Natural killer cell treated with Interleukin-12 subunit alpha and Interleukin-12 subunit beta and Interleukin-15 and Interleukin-18, amount 100 ng/mL, for 72 hours (primary cell): ENCODE measurements at places on chromosomes 7 and 10.

- no peak for DNase-seq
Measured at GRCh38 chr7:128166603-128167041, 74.5 kb upstream of the LEP start.

GRCh38 chr7:66952343-66953043 is 31.5 kb downstream of the TMEM248 start:
- DNase-seq = no peak

- no peak for DNase-seq
Measured at GRCh38 chr7:159195946-159196345, 51.3 kb upstream of the VIPR2 start.

DNA sequence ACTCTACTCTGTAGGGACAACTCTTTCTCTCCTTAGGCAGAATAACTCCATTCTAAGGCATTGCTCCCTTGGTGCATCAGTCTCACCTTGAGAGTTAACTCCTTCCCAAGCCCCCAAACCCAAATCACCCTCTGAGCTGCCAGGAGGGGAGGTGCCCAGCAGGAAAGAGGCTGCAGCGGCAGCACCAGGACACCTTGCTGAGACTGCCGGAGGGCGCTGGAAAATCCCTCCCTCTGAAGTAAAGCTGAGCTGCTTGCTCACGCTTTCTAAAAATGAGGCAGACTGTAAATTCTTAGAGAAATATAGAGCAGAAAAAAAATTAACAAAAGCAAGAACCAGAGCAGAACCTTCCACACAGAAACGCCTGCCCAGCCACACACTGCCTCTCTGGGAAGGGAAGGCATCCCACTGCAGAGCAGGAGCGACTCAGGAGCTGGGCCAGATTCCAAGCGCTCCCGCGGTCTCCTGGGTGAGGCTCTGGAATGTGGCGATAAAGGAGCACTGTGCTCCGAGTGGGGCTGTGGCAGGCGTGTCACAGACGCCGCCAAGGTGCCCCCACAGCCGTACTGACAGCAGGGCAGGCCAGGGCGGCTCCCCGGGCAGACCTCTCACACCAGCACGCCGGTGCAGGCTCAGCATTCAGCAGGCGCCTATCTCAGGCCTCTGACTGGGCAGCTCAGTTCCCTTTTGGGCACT is 202.1 kb downstream of the TNS3 start:
- DNase-seq = no peak

- DNase-seq = no peak
Measured at GRCh38 chr7:137081321-137082093, 213.1 kb downstream of the CHRM2 start.

DNA sequence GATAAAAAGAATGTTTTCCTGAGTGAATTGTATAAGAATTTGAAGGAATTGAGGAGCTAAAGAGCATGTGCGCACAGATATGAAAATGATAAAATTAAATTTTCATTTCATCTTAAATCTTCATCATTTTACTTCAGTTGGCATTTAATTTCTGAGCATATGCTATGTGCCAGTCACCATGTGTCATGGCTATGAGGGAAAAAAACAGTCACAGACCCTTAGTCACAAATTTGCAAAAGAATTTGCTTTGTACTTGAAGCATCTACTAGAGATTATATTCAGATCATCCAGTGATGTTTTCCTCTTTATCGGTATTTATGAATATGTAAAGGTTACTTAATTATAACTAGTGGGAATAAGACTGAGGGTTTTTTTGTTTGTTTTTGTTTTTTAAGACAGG is 29.8 kb downstream of the VCL start:
- no peak for DNase-seq

DNA sequence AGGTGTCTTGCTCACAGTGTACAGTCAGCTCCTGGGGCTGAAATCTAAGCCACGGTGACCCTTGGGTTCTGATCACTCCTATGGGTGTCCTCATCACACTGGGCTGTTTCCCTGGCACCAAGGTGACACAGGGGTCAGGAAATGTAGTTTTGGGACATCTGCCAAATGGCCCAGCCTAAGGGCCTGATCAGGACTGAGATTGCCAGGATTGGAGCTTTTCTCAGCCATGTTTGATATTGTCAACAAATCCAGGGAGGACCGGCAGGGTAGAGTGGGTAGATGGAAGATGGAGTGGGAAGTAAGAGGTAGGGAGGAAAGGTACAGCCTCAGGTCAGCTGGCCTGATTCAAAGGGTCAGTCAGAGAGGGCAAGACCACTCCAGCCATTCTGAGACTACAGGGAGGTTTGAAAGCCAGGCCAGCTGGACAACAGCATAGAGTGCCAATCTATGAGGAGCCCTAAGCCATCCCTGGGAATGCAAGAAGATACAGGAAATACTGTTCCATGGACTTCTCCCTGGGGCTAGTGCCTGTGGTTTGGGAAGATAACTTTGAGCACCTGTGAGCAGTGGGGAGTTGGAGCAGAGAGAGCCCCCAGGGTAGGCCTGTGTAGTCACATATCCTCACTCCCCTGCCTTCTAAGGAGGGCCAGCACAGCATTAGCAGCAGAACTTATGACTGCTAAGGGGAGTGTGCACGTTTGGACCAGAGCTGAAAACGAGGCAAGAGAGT is 377.3 kb upstream of the ZMIZ1 start:
- DNase-seq = no peak
